Cardiac ventricle fibroblast (primary cell): ENCODE measurements at places on chromosomes 12 and 14. TPM values are rescaled to one million over a fixed set of nuclear protein-coding genes. Genes with fewer than 3 reads are reported as not detected.

The OXA1L gene
- 77.9 and 96.3 TPM in 2 replicates for total RNA-seq

The PTPRO gene
- total RNA-seq: 0.10 TPM in 1 of 2 replicates, not detected in the other

The NAV3 gene
- total RNA-seq: 16.3 and 21.4 TPM in 2 replicates

The GUCY2C gene
- not detected in 2 replicates for total RNA-seq

The RAB21 gene
- total RNA-seq: 15.2 and 31.1 TPM in 2 replicates
